ENCODE measurements at places on chromosomes 5 and 9.

DNA sequence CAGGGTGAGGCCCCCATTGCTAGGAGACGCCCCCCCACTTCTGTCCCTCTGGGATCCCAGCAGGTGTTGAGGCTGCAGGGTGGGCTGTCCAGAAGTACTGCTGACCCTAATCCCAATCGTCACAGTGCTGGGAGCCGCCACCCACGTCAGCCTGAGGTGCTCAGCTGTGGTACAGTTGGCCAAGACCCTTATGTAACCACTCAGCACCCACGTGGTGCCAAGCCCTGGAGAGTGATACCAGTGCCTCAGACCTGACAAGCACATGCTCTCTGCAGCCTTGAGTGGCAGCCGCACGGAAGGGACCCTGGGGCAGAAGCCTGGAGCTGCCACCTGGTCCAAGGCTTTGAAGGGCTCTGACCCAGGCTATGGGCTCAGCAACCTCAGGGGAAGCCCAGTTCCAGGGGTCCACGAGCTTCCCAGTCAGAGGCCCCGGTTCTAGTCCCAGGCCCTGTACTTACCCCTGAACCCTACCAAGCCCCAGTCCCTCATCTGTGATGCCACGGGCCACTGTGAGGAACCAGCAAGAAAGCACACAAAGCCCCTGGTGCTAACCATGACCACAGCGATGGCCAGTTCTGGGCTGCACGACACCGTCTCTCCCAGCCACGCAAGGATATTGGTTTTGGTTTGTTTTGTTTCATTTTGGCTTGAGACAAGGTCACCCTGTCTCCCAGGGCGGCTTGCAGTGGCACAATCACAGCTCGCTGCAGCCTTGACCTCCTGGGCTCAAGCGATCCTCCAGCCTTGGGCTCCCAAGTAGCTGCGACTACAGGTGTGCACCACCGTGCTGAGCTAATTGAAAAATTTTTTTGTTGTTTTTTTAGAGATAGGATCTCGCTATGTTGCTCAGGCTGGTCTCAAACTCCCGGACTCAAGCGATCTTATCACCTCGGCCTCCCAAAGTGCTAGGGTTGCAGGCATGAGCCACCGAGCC, 50.7 kb downstream of the DBH start:
- ATAC-seq = no peak

GRCh38 chr5:72507231-72507906, at the start of gene ZNF366:
ZNF366 (minus strand) TSS chr5:72507410; CDS start chr5:72461496, 45,914 bp downstream.
- no peak for ATAC-seq

- ATAC-seq = no peak
These were observed 7.2 kb downstream of the ZNF354B start for GRCh38 chr5:178866946-178867345.

GRCh38 chr5:125683669-125684068, 739.5 kb upstream of the GRAMD2B start:
- ATAC-seq = no peak

GRCh38 chr5:135244620-135245021, 154.4 kb downstream of the MACROH2A1 start:
- no peak for ATAC-seq

- no peak for ATAC-seq
These were observed 967 bp downstream of the ORM2 start for GRCh38 chr9:114330636-114331035.

DNA sequence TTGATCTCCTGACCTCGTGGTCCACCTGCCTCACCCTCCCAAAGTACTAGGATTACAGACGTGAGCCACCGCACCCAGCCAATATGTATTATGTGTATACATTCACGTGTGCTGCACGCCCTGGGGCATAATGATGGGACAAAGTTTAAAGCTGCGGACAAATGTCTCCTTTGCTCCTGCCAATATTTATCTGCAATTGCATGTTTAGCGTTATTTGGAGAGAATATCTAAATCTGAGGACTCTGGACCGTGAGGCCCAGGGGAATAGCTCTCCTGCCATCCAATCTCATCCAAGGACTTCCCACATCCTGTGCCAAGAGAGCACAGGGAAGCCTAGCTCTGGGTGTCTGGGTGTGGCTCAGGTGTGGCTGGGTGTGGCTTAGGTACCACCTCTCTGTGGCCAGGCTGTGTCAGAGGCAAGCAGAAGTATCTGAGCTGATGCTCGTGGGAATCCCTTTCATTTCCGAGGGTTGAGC, 6.9 kb upstream of the BOD1 start:
- ATAC-seq = peak; percentile 86

GRCh38 chr5:40877371-40877988, 31.8 kb upstream of the C7 start:
- ATAC-seq = no peak

DNA sequence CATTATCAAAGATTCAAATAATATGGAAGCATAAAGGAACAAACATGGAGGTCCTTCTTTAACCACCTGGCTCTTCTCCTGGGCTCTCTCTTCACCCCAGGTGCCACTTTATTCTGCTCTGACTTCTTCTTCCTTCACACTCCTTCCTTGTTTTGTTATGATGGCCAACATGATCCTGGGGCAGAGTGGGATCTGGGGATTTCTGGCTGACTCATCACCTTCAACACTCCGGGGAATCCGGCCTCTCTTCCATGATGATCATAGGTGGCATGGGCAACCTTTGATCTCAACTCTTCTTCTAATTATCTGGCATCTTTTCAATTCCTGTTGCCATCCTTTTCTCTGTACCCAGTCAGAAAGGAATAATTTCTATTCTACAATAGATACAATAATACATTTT, 62.1 kb upstream of the TRPC7 start:
- ATAC-seq = no peak

GRCh38 chr9:89710697-89711096, 105.9 kb downstream of the GADD45G start:
- no peak for ATAC-seq

DNA sequence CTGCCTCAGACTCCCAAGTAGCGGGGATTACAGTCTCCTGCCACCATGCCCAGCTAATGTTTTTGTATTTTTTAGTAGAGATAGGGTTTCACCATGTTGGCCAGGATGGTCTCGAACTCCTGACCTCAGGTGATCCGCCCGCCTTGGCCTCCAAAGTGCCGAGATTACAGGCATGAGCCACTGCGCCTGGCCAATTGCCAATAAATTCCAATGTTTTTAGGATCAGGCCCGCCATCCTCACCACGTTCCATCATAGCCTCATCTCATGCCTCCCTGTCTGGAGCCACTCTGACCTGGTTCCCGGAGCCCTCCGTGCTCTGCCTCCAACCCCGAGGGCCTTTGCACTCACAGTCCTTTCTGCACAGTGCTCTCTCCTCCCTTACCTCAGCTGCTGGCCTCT, 71.5 kb upstream of the RAPGEF1 start:
- no peak for ATAC-seq

- ATAC-seq = peak; percentile 71
These were observed 6.9 kb downstream of the FNBP1 start for GRCh38 chr9:130036099-130036498.

GRCh38 chr9:114691046-114691955, 9.3 kb upstream of the TEX48 start:
- peak; percentile 60 for ATAC-seq

GRCh38 chr9:116594547-116594946, 92.6 kb upstream of the TRIM32 start:
- ATAC-seq = peak; percentile 75

DNA sequence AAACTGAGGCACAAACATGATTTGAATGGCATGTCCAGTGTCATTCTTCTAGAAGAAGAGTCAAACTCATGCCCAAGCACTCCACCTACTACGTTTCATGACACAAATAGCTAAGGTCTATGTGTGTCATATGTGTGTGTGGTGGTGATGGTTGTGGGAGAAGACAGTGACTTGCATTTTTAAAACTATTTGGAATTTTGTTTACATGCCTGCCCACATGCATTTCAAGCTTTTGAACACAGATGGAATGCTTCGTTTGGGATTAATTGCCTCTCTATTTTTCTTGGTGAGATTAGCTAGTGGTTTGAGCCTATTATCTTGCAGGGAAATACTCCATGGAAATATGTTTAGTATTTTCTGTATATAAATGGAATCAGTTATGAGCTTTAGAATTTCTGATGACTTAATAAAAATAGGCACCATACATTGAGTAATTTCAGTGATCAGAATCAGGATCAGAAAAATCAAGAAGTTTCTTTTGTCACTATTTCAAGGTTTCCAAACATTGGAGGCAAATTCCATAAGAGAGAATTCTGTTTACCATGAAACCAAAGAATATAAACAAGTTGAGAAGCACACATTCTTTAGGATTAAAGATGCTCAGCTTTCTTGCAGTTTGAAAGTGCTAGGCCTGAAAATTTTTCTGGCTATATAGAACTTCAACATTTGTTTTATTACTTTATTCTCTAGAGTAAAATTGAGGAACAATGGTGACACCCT, 260.3 kb upstream of the SEMA6A start:
- ATAC-seq = no peak

GRCh38 chr5:116898917-116899316, 324.3 kb upstream of the SEMA6A start:
- ATAC-seq = no peak

GRCh38 chr9:4138180-4138579, 161.7 kb downstream of the GLIS3 start:
- ATAC-seq = no peak

GRCh38 chr5:18305288-18305924, 671.1 kb downstream of the TAF11L14 start:
- ATAC-seq = peak; percentile 48

- ATAC-seq = no peak
These were observed 15.2 kb downstream of the ERP44 start for GRCh38 chr9:100083448-100084127.

GRCh38 chr9:2816476-2817141, 27.3 kb downstream of the PUM3 start:
- ATAC-seq = peak; percentile 54

- ATAC-seq = peak; percentile 17
These were observed at the start of gene HK3 for GRCh38 chr5:176899296-176899891. HK3 (minus strand) TSS chr5:176899346; CDS start chr5:176896159, 3,187 bp downstream.

GRCh38 chr9:35771943-35772342, 17.9 kb upstream of the MSMP start:
- ATAC-seq = peak; percentile 95

DNA sequence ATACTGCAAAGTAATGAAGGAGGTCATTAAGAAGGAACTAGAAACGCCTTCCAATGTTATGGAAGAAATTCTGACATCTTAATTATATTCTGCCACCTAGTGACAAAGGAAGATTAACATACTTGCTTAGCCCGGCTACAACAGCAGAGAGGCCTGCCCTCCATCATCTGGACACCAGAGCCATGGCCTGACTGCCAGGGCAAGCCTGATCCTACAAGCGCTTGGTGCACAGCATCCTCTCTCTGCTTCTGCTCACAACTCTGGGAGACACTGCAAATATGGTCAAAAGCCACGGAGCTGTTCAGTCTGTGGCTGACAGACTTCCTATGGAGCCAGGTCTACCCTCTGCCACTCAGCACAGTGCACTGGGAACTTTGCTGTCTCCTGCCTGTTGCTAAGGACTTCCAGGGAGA, 87.3 kb upstream of the SLC44A1 start:
- peak; percentile 72 for ATAC-seq

DNA sequence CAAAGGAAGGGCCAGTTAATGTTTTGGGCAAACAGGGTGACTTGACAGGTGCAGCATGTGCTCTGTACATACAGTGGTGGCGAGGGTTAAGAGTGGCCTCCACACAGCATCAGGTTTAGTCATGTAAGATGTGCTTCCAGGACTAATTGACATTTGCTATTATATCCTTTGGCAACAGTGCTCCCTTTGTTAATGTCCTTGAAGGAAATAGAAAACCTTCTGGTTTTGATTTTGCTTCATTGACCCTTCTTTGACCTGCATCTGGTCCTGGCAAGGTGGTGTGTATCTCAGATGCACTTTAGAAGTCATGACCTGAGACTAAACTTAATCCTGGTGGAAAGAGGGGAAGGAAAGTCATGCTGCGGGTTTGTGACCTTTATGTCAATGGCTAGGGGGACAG, 440.0 kb downstream of the ENC1 start:
- no peak for ATAC-seq

DNA sequence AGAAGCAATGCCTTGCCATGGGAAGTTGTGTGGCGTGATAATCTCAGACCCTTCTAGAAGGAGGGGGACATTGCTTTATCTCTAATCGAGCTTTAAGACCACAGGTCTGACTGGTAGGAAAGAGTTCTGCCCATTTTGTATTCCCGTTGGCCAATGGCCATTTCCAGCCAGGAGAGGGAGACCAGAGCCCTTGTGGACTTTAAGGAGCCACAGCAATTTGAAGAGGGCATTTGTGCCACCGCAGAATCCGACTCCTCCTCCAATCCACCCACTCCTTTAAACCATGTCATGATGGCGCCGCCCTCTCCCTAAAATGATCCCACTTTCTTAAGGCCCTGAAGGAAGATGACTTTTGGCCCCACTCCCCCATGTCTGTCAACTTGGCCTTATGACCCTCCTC, 560.5 kb upstream of the ADAMTS16 start:
- no peak for ATAC-seq

DNA sequence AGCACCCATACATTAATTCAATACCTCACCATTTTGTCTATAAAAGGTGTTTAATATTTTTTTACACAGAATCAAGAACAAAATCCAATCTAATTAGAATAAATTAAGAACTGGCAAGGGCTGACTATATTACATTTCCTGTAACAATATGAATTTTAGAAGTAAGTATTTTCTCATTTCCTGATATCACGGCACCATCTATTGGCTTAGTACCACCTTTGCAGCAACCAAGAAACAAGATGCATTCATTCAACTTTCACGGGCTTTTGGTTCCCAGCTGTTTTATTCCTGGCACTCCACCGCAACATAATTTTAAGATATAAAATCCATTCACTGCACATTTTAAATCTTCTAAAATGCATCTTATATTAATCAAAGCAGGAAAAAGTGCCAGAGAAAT, 20.6 kb downstream of the PSMB7 start:
- no peak for ATAC-seq

DNA sequence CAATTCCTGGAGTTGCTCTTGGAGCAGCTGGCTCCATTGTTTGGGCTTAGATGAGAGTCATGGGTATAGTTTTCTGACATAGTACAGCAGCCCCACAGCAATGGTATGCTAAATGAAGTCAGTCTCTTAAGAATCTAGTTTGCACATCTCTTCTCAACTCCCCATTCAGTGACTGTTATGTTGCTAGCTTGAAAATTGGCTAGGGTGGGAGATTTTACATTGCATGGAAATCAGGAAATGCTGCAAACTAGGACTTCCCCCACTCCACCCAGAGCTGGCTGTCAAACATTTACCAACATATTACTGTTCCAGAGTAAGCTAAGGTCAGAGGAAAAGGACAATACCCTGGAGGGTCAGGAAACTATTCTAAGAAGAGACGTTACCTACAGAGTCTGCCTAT, 17.6 kb upstream of the FCHO2 start:
- ATAC-seq = peak; percentile 48

DNA sequence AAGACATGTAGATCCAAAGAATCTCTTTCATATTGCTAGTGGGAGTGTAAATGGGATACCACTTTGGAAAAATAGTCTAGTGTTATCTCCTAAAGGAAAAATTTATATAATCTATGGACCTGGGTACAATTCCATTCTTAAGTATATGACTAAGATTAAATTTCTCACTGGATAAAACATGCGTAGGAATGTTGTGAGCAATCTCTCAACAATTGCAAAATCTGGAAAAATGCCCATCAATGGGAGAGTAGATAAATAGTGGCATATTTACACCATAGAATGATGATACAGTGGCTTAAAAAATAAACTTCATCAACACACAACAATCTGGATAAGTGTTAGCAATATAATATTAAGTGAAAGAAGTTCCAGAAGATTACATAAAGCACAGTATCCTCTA, 469.5 kb downstream of the MAN2A1 start:
- ATAC-seq = no peak

Measured in esophagus mucosa (tissue), 1 donor.